ENCODE measurements at places on chromosomes 2 and 18. TPM values are rescaled to one million over a fixed set of nuclear protein-coding genes. Genes with fewer than 3 reads are reported as not detected.

CCDC74A gene
- 4.6 TPM for total RNA-seq

PDE11A gene
- not detected for total RNA-seq

GALNT3 gene
- total RNA-seq = 11.3 TPM

LANCL1 gene
- total RNA-seq = 37.9 TPM

IL36RN gene
- not detected for total RNA-seq

PKDCC gene
- total RNA-seq = not detected

GAL3ST2 gene
- total RNA-seq = not detected

EHD3 gene
- 1.1 TPM for total RNA-seq

LOXL3 gene
- total RNA-seq = 0.76 TPM

CFAP65 gene
- total RNA-seq = not detected

TMEM163 gene
- total RNA-seq = 2.1 TPM

LRRC30 gene
- not detected for total RNA-seq

LIPG gene
- total RNA-seq = not detected

COL4A3 gene
- not detected for total RNA-seq

APLF gene
- total RNA-seq = 3.0 TPM

GAREM1 gene
- not detected for total RNA-seq

INPP5D gene
- 152 TPM for total RNA-seq

ZNF396 gene
- 1.1 TPM for total RNA-seq

ZEB2 gene
- 40.4 TPM for total RNA-seq

NAT8 gene
- total RNA-seq = not detected

VWA3B gene
- total RNA-seq = not detected

CTNNA2 gene
- not detected for total RNA-seq

NPAS2 gene
- total RNA-seq = 0.41 TPM

CNGA3 gene
- total RNA-seq = not detected

ACTG2 gene
- not detected for total RNA-seq

NEDD4L gene
- total RNA-seq = 1.4 TPM

CD8B gene
- 296 TPM for total RNA-seq

MEX3C gene
- total RNA-seq = 48.4 TPM

Measured in activated CD8-positive, alpha-beta memory T cell treated with anti-CD3 and anti-CD28 coated beads, Interleukin-2, amount 10 ng/mL, durations not matched to agents 7 days and 5 days (primary cell).